ENCODE measurements at places on chromosomes 3 and 15.

DNA sequence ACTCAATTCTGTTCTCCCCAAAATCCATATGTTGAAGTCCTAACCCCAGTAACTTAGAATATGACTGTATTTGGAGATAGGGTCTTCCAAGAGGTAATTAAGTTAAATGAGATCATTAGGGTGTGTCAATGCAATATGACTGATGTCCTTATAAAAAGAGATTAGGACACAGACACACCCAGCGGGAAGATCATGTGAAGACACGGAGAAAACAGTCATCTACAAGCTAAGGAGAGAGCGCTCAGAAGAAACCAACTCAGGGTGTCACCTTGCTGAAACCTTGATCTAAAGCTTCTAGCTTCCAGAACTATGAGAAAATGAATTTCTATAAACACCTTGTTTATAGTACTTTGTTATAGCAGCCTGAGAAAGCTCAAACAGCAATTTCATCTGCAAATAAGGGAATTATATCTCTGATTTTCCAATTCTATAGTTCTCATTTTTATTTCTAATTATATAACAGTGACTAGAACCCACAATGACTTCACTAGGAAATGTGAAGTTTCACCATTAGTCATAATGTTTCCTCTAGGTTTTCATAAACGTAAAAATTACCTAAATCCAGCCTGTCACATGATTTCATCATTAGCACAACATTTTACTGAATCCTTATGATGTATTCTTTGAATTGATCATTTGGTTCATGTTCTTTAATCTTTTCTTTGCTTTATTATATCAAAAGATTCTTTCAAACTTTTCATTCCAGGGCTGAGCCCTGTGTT, 459.1 kb upstream of the MDFIC2 start:
- DNase-seq, result no peak

DNA sequence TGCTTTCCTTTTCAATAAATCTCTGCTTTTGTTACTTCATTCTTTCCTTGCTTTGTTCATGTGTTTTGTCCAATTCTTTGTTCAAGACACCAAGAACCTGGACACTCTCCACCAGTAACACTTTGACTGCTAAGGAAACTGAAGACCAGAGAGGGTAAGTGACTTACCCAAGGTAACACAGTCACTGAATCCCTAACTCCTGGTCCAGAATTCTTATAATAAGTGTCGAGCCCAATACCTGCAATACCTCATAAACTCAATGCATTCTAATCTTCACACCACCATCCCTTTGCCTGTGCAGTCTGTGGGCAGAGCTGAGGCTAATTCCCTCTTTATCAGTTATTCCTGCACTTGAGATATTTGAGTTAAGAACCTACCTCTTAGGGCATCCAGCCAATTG, 237.8 kb downstream of the UACA start:
- DNase-seq, result no peak

DNA sequence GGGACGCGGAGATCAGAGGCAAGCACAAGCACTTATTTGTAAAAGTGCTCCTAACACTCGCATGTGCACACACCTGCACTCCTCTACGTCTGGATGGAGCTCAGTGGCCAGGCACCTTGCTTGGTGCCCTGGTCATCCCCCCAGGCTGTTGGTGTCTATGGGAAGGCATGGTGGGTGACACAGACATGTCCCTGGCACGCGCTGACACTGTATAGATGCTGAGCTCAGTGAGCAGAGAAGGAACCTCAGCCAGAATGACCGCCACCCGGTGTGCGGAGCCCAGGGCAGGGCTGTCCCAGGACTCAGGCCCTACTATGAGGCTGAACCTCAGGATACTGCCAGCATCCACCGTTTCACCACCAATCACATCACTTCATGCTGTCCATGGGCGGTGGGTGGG, 64.5 kb downstream of the NIPA2 start:
- DNase-seq, result no peak

GRCh38 chr3:139307072-139307491, 36.7 kb upstream of the MRPS22 start:
- DNase-seq, result no peak

DNA sequence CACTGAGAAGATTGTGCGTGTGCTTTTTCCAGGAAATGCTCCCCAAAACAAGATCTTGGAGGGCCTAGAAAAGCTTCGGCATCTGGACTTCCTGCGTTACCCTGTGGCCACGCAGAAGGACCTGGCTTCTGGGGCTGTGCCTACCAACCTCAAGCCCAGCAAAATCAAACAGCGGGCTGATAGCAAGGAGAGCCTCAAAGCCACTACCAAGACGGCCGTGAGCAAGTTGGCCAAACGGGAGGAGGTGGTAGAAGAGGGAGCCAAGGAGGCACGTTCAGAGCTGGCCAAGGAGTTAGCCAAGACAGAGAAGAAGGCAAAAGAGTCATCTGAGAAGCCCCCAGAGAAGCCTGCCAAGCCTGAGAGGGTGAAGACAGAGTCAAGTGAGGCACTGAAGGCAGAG, 4.8 kb downstream of the MAP1A start:
- DNase-seq, result no peak

GRCh38 chr3:194051366-194052149, 84.4 kb upstream of the HES1 start:
- DNase-seq, result no peak

DNA sequence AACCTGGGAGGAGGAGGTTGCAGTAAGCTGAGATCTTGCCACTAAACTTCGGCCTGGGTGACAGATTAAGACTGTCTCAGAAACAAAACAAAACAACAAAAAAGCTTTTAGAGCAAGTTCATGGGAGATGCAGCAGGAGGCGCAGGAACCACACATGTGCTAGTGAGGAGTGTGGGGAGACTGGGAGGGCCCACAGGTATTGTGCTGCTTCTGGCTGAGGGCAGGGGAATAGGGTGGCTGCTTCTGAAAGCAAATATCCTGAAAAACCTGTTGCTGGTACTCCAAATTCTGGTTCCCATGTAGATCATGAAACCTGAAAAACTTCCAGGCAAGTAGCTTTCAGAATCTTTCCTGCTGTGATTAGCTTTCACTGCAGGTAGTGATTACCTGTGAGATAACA, 22.1 kb downstream of the TYRO3 start:
- no peak for DNase-seq
